Effector CD8-positive, alpha-beta T cell (primary cell): ENCODE measurements at places on chromosomes 7 and 10.

DNA sequence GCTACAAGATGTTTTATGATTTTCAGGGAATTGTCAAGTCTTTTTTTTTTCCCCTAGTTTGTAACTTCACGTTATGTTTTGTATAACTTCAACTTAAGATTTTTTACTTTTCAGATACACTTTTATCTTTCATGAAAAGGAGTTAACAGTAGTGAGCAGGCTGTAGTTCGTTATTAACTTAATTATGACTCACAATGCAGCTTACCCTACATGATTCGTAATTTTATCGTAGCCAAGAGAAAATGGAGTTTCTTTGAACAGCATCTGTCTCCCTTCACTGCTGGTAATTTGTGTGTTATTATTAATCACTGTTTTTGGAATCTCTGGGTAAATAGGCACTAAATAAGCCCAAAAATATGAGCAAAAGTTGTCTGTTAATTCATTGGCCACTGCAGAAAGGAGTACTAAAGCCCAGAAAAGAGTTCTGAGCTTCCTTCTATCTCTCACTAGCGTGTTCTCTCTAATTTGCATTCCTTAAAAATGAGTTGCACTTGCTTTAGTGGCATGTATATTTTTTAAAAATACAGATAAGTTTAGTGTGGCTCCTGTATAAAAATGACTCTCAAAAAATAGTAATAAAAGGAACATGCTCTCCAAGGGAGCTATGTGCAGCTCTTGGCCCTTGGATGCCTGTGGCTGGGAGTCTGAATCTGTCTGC, 36.1 kb downstream of the RALA start:
- no peak for DNase-seq

DNA sequence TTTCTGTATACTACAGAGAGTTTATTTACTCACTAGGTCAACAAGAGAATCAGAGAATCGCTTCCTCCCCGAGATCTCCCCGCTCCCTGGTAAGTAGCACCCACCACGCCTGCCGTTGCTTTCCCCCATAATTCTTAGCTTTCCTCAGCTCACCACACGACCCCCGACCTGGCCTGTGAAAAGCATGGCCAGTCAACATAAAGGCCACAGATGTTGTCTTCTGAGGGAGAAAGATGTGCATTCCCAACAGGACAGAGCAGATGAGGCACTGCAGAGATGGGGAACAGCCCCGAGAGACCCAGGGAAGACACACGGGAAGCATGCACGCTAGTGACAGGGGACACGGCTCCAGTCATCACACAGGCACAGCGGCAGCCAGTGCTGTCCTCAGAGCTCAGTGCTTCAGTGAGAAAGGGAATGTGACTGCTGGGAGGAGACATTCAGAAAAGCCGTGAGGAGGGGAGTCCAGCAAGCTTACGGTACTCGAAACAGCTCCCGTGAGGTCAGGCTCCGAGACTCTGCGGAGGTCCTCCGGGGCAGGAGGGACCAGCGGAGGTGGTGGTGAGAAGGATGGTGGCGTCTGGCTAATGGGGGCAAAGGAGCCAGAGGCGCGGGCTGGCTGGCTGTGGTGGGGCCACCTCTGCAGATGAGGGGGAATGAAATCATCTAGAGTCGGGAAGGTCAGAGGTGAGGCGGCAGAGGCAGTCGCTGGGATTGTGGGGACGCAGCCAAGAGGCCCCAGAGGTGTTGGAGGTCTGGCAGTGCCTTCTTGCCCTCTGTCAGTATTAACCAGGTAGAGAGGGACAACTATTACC, 123.4 kb upstream of the PDLIM1 start:
- DNase-seq, result no peak

- DNase-seq, result no peak
These were observed 2.7 kb downstream of the LRRC20 start for GRCh38 chr10:70379581-70380176.

DNA sequence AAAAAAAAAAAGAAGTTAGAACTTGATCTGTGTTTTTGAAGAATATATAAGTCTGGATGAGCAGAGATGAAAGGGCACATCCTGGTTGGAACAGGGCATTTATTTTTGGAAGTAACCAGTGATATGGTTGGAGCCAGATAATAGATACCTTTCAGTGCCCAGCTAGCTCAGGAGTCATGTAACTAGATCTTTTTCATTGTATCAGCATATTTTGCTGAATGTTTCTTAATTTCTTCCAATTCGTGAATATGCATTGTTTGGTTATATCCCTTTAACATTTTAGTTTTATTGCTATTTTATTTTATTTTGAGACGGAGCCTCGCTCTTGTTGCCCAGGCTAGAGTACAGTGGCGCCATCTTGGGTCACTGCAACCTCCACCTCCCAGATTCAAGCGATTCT, 81.8 kb downstream of the LCOR start:
- no peak for DNase-seq

DNA sequence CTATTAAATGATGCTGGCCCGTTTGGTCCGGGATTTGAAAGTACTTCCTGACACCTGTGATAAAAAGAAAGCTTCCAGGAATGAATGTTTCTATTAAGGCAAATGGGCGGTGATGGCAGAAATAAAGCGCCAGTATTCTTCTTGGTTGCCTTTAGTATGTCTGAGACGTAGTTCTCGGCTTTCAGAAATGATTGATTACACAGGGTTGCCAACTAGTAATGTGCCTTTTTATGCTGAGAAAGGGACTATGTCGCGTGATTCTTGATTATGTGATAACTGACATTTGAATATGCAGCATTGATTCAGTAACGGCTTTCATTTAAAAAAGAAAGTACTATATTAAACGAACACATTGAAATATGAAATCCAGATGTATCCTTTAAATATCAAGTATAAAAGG, 13.9 kb downstream of the ZRANB1 start:
- DNase-seq, result no peak

GRCh38 chr10:86306628-86307278, 59.8 kb downstream of the GRID1 start:
- DNase-seq, result no peak

- DNase-seq, result no peak
These were observed 338.1 kb upstream of the SEMA3C start for GRCh38 chr7:81256991-81257390.

DNA sequence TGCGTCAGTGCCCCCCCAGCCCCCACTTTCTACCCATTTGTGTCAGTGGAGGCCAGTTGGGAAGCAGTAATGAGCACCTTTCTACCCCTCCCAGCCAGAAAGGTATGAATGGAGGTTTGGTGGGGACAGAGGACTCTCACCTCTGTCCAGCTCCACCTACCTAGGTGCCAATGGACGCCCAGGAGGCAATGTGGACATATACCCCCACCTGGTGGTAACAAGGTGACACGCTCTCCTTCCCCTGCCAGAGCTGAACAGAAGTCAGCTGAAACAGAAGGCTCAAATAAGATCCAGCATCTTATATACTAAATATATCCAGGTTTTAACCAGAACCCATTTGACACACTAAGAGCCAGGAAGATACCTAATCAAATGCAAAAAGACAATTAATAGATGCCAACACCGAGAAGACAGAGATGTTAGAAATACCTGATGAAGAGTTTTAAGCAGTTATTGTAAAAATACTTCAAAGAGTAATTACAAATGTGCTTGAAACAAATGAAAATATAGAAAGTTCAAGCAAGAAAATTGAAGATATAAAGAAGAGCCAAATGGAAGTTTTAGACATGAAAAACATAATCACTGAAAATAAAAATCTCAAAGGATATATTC, 18.4 kb upstream of the SORCS3 start:
- DNase-seq, result no peak

- DNase-seq, result no peak
These were observed 1.7 kb downstream of the TSPAN12 start for GRCh38 chr7:120856198-120856597.

- no peak for DNase-seq
These were observed 18.0 kb downstream of the CHST15 start for GRCh38 chr10:124075231-124075955.

- no peak for DNase-seq
These were observed 261.1 kb upstream of the CSTF2T start for GRCh38 chr10:51960494-51960895.

GRCh38 chr10:63920926-63921325, 399.7 kb downstream of the REEP3 start:
- no peak for DNase-seq

DNA sequence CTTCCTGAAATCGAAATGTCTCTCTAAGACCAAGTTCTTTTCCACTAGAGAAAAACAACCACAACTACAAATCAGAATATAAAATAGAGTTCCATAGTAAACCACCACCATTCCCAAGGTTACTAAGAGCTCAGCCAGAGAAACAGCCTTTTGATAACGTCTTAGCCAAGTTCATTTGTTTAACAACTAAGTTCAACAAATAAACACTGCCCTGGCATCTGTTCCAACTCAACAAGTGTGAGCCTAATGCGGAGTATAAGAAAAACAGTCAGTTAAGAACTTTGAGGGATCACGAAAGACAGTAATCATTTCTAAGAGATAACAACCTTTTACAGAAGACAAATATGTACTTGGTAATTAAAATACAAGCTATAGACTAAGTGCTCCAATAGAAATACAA, 77.3 kb downstream of the CALD1 start:
- no peak for DNase-seq

DNA sequence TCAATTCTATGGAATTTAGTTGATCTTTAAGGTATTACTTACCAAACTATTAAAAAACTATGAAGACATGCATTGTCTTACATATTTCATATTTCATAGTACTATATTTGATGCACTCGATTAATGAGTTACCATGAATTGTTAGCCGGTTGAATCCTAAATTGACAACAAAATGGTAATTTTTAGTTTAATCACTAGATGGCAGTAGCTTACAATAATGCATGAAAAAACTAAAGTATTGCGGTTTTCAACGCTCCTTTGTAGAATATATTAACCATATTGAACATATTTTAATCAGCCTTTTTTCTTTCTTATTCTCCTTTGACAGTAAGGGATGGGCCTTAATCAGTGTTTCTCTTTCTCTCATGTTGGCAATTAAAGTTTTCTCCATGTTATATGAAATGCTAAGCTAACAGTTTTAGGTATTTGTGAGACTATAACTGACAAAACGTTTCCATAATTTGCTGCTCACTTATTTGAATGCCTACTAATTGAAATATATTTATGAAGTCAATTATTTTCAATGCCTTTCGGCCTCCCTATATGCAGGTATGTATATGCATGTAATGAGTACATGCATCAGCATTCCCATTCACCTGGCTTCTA, 48.5 kb upstream of the ARL4A start:
- no peak for DNase-seq

DNA sequence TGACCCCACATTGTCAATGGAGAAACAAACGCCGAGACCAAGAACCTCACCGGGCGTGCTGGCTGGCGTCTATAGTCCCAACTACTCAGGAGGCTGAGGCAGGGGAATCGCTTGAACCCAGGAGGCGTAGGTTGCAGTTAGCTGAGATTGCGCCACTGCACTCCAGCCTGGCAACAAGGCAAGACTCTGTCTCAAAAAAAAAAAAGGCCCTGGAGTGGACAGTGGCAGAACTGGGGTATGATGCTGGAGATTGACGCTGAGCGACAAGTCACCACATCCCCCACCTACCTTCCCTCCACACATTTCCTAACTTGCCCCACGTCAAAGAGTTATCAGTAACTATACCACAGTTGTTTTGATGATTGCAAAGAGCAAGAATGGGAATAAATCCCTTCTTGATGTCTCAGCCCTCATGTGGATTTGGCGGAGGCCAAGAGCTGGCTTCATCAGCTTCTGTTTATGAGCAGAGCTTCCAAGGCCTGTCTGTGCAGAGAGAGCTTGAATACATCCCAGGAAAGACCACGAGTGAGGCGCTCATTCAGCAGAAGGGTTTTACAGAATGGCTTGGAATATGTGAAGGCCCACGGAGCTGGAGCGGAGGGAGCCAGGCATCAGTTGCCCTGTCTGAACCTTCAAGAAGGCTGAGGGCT, 28.0 kb upstream of the TNS3 start:
- no peak for DNase-seq

- DNase-seq, result no peak
These were observed 149.4 kb upstream of the PTN start for GRCh38 chr7:137492889-137493288.

- no peak for DNase-seq
These were observed 7.0 kb upstream of the SPAG6 start for GRCh38 chr10:22338185-22338900.

DNA sequence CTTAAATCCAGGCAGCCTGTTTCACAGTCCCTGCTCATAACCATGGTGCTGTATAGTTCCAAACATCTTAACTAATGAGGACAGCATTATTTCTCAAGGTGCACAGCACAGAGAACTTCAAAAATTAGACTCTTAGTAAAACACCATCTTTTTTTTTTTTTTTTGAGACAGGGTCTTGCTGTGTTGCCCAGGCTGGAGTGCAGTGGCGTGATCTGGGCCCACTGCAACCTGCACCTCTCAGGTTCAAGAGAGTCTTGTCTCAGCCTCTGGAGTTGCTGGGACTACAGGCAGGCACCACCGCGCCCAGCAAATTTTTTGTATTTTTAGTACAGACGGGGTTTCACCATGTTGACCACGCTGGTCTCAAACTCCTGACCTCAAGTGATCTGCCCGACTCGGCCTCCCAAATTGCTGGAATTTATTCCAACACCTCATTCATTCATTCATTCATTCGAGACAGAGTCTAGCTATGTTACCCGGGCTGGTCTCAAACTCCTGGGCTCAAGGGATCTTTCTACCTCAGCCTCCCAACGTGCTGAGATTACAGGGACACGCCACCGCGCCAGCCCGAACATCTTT, 507 bp upstream of the TMEM254 start:
- no peak for DNase-seq

GRCh38 chr7:130381468-130382312, 1.4 kb downstream of the CPA1 start:
- no peak for DNase-seq

- DNase-seq, result no peak
These were observed 18.8 kb downstream of the CPVL start for GRCh38 chr7:29127527-29127926.

- DNase-seq, result no peak
These were observed 140.3 kb downstream of the FOXP2 start for GRCh38 chr7:114554781-114555537.

DNA sequence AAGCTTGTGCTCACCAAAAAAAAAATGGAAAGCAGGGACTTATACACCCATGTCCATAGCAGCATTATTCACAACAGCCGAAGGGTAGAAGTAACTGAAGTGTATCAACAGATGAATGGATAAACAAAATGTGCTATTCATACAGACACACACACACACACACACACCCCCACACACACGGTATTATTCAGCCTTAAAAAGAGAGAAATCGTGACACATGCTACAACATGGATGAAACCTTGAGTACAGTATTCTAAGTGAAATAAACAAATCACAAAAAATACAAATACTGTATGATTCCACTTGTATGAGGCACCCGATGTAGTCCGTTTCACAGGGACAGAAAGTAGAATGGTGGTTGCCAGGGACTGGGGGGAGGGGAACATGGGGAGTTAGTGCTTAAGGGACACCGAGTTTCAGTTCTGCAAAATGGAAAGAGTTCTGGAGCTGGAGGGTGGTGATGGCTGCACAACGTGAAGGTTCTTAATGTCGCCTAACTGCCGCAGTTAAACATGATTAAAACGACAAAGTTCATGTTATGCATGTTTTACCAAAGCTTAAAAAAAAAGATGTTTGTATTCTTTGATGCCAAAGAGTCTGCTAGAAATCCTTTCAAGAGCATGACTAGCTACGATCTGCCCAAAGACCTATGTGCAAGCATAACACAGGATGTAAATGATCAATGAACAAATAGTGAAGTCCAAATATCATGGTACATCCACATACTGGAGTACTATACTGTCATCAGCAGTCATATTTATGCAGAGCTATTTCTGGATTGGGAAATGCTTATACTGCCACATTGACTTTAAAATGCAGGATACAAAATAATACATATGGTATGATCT, 7.2 kb downstream of the TNS3 start:
- DNase-seq, result no peak

- no peak for DNase-seq
These were observed 214.5 kb downstream of the NSUN6 start for GRCh38 chr10:18436902-18437301.

- no peak for DNase-seq
These were observed 70.1 kb upstream of the CABCOCO1 start for GRCh38 chr10:61592581-61592980.
